Stimulated activated CD4-positive, alpha-beta T cell treated with anti-CD3 and anti-CD28 coated beads, TNF-alpha, amount 100 ng/mL, for 1 hour (primary cell): ENCODE measurements at places on chromosomes 7 and 10.

DNA sequence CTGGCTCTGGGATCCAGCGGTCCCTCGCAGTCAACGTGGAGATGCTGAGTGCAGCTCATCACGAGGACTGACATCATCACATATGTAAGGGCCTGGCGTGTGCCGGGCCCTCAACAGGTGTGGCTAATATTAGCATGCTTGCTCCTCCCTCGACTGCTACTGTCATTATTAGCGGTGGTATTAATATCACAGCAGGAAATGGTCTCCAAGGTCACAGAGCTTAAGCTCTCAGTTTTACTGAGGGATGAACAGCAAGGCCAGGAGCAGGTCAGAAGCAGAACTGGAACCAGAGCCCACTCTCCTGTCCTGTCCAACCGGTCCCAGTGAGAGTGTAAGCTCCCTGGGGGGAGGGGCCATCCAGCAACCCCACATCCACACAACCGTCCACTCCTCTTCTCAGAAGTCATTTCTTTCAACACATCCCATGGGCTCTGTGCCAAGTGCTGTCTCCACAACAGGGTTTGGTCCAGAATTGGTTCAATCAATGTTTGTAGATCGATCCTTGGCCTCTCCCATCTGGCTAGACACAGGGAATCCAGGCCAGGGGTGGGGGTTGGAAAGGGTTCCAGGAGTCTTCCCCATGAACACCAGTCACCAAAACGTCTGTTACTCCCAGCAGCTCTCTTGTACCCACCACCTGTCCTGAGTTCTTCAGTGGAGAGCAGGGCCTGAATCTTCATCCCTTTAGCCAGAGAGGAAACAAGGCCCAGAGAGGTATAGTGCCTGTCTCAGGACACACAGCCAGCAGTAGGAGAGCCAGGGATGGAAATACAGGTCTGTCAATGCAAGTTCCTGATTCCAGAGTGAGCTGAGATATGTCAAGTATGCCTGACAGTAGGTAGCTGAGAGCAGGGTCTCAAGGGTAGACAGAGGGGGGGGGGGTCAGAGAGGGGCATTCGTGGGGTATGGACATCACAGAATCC is 45.3 kb upstream of the ZMIZ1 start:
- DNase-seq = no peak

- no peak for DNase-seq
Observed at GRCh38 chr7:154743206-154743605, 259.7 kb downstream of the PAXIP1 start.

DNA sequence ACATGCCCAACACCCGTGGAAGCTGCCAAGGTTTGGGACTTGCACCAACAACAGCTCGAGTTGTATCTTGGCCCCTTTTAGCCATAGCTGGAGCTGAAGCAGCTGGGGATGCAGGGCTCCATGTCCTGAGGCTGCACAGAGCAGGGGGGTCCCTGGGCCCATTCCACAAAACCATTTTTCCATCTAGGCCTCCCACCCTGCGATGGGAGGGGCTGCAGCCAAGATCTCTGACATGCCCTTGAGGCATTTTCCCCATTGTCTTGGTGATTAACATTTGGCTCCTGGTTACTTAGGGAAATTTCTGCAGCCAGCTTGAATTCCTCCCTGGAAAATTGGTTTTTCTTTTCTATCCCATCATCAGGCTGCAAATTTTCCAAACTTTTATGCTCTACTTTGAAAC is 637.8 kb upstream of the VSTM2A start:
- DNase-seq = no peak

DNA sequence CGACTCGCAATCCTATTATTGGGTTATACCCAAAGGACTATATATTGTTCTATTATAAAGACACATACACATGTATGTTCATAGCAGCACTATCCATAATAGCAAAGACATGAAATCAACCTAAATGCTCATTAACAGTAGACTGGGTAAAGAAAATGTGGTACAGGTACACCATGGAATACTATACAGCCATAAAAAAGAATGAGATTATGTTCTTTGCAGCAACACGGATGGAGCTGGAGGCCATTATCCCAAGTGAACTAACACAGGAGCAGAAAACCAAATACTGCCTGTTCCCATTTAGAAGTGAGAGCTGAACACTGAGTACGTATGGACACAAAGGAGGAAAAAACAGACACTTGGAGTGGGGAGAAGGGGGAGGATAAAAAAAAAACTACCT is 536.8 kb upstream of the DPP6 start:
- DNase-seq = no peak

GRCh38 chr10:4202938-4203337 is 417.9 kb upstream of the KLF6 start:
- no peak for DNase-seq

- no peak for DNase-seq
Observed at GRCh38 chr7:123612024-123612423, 10.4 kb downstream of the ASB15 start.

DNA sequence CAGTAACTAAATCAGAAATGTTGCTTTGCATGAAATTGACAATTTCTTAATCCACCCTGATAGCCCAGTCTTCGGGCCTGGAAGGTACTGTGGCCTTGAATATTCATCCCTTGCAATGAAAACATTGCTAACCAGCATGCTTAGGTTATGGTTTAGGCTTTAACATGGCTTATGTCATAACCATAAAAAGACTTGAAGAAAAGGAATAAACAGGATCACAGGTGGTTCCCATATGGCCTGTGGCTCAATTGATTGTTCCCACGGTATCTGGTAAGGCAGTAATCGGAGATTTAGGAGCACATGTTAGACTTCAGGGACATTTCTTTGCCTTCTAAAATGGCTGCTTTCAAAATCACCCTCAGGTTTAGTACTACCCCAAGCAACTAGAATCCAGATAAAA is 139.5 kb downstream of the ST7 start:
- DNase-seq = no peak

DNA sequence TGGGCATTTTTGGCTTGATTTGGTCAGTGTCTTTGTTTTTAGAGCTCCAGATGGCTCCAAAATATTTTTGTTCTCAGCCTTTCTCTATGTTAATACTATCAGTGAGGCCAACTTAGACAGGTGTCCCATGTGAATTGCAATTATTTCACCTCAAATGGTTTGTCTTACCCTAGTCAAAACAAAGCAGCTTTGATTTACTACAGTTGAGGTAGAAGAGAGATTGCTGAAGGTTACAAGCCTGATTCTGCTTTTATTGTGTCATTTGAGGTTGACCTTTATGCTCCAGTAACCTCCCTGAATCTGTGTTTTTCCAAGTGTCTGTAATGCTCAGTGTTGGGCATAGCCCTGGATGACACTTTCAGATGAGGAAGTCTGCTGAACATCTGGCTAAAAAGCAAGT is 882.9 kb downstream of the NRG3 start:
- DNase-seq = no peak

DNA sequence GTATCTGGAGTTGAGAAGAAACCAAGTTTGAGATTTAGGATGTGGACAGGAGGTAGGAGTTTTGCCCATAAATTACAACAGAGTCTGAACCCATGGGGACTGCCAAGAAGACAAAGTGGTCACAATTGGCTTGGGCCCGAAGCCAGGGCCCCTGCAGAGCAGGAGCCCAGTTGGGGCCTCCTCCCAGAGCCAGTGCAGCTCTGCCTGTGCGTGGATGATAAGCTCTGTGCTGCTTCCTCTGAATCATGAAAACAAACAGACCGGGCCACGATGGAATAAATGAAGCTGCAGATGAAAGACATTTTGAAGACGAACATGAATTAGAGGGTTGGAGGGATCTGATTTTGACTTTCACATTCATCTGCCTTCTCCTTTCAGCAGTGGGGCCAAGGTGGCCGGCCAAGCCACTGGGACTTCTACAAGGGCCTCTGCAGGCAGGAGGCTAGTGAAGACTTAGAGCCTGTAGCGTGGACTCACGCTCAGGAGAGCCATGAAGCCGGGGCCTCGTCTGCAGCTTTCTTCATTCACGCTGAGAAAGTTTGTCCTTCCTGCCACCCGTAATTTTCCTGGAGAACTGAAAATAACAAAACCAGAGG is 156.8 kb upstream of the LYZL1 start:
- no peak for DNase-seq

- no peak for DNase-seq
Observed at GRCh38 chr7:143323653-143324052, 7.7 kb downstream of the CLCN1 start.

DNA sequence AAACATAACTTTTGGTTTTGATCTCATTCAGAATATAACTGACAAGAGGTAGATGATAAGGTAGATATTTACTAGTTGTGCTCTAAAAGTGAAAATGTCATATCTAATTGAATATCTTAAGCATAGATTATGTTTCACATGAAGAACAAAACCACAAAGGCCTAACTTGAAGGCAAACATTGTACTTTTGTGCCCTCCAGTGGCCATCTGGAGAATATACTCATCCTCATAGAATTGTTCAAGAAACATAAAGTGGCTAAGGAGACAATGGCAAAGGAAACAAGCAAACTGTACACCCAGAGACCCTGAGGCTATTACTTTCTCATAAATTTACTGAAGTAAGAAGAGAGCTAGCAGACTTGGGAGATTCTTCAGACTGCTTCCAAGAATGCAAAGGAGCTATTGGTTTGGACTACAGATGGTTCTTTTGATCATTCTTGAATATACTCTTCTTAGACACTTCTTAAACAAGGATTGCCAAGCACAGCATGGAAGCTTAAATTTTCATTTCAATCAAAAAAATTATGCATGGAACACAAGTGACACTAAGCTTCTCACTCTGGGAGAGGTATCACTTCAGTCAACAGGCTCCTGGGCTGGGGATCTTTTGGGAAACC is 98.2 kb upstream of the DKK1 start:
- DNase-seq = no peak

- peak; percentile 19 for DNase-seq
Observed at GRCh38 chr10:119030421-119031250, 1.1 kb downstream of the NANOS1 start.

DNA sequence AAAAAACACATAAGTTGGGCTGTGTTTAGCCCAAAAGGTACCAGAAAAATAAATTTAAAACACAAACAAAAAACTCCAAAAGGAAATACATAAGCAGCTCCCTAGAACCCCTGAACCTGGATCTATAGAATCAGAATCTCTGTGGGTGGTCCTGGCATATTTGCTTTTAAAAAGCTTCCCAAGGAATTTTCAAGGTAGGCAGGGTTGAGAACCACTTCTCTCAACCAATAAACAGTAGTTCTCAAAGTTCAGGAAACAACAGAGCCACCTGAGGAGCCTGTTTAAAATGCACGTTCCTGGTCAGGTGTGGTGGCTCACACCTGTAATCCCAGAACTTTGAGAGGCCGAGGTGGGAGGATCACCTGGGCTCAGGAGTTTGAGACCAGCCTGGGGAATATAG is 12.5 kb downstream of the ATXN7L1 start:
- no peak for DNase-seq

DNA sequence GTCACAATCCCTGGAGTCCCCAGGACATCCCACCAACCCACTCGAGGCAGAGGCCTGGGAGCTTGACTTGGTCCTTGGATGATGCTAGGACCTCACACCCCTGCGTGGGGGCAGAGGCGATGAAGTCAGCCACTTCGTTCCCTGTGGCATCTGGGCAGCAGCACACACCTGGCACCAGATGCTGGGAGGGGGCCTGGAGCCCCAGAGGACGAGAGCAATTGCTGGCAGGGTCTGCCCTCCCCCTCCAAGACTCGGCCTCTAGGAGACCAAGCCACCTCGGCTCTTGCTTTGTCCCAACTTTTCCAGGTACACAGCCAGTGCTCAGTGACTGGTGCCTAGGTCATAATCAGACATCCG is 39.1 kb downstream of the DPYSL4 start:
- DNase-seq = no peak

- DNase-seq = no peak
Observed at GRCh38 chr7:94403546-94403945, 8.9 kb downstream of the COL1A2 start.

- peak; percentile 76 for DNase-seq
Observed at GRCh38 chr7:155190688-155191087, 107.0 kb upstream of the INSIG1 start.

GRCh38 chr10:91707236-91707635 is 74.4 kb upstream of the PPP1R3C start:
- no peak for DNase-seq

DNA sequence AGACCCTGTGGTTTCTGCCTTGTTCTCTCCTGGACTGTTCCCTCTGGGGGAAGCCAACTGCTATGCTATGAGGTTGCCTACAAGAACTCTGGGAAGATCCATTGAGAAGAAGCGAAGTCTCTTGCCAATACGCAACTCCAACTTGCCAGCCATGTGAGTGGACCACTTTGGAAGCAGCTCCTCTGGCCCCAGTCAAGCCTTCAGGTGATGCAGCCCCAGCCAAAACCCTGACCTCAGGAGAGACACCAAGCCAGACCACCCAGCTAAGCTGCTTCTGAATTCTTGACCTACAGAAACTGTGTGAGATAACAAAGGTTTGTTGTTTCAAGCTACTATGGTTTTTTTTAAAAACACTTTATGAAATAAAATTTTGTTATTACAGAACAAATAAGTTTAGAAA is 20.2 kb upstream of the MYL7 start:
- DNase-seq = no peak

DNA sequence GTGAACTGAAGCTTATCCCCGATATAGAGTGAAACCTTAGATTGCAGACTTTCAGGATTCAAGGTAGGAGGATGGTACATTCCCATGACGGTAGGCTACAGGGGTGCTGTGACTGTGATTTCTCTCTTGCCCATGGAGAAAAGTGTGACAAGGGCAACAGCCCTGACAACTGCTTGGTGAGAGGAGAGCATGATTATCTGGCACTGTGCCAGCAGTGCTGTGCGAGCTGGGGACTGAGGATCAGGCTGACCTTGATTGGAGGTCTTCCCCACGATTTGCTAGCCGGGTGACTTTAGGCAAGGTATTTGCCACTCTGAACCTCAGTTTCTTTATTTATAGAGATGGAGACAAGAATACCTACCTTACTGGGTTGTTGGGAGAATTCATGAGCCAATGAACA is 229.5 kb downstream of the PTEN start:
- DNase-seq = no peak

GRCh38 chr10:58444321-58444720 is 59.1 kb downstream of the TFAM start:
- no peak for DNase-seq
